Heart right ventricle (tissue), 16 donors: ENCODE measurements at places on chromosomes 4 and X. TPM values are rescaled to one million over a fixed set of nuclear protein-coding genes. Genes with fewer than 3 reads are reported as not detected.

DNA sequence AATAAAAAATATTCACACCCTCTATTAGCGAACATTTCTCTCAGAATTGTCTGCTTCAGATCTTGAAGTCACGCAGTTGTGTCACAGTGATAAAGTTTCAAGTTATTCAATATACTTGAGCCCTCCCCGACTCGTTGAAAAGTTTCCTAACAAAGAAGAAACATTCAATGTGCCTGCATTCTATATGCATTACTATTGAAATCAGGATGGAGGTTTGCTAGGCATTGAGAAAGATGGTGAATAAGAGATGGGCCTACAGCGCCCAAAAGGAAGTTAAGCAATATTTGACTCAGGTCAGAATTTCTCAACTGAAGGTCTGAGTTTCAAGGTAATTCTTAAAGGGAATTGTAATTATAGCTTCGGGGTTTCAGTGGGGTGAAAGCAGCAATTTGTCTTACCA, 6.1 kb downstream of the TCEANC start:
- no peak for DNase-seq

- DNase-seq: no peak
Observed at GRCh38 chrX:1584237-1585011, 7.0 kb upstream of the AKAP17A start.

The IDS gene
- 89.5 TPM for total RNA-seq

DNA sequence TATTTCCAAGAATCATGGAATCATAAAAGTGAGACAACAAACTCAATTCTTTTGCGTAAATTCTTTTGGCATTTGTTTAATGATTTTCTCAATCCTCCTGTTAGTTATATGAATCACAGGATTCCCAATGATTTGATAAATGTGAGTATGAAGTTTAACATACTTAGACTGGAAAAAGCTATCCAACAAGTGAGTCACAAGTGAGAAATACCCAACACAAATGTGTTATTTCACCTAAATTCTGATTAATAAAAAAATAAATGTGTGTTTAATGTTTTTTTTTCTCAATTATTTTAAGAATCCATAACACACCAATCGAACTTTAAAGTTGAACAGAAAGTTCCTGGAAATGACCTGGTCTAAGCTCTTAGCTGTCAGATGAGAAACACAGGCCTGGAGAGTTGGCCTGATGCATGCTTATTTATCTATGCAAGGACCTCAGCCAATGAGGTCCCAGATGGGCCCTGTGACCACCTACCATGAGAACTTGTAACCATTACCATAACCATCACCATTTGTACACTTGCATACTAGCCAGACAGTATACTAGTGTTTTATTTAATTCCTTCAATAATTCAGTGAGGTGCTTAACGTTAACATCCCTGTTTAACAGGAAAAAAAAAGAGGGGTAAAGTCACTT, 386.7 kb downstream of the SPRY1 start:
- no peak for DNase-seq

The TSC22D3 gene
- 56.2 TPM for total RNA-seq

DNA sequence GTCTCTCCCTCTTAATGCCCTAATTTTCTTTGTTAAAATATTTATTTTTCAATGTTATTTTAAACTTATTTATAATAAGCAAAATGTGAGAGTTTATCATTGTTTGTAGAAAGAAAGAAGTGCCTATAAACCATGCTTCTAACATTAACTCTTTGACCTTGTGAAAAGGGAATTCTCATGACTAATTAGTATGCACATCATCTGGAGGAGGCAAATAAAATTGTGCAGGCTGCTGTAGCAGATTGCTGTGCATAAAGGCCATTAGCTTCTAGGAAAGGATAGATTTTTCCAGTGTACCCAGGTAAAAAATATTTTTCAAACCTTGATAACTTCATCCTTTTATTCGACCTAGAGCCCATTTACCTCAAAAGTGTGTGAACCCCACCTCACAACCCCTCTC, 84.6 kb upstream of the GUCY1A1 start:
- no peak for DNase-seq

DNA sequence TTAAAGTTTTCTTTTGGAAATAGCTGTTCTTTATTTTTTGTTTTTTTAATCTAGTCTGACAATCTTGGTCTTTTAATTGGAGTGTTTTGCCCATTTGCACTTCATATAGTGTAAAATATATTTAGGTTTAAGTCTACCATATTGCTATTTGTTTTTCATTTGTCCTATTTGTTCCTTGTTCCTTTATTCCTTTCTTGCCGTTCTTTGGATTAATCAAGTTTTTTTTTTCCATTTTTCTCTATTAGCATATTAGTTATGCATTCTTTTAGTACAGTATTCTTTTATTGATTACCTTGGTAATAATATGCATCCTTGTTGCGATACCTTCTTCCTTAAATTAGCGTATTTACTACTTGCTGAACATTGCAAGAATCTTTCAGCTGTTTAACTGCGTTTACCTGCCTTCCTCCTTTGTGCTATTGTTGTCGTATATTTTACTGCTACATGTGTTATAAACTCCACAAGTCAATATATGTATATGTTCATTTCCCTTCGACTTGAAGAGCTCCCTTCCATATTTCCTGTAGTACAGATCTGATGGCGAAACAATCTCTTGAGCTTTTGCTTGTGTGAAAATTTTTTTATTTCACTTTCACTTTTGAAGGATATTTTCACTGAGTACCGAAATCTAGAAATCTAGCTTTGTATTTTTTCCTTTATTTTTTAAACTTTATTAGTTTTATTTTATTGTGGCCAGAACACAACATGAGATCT, 23.9 kb upstream of the RNF212 start:
- DNase-seq: no peak

- DNase-seq: peak; percentile 86
Observed at GRCh38 chr4:8394061-8394519, 46.4 kb downstream of the ACOX3 start.

DNA sequence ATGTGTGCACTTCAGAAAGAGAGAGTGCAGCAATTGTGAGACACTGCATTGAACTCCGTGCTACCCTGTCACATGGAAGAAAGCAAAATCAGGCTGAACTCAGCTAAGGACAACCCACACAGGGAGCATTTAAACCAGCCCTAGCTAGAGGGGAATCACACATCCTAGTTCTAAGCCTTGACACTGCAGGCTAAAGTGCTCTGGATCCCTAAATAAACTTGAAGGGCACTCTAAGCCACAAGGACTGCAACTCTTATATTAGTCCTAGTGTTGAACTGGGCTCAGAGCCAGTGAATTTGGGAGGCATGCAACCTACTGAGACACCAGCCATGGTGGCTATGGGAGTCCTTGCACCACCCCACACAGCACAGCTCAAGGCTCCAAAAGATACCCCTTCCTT, 311.9 kb downstream of the OPHN1 start:
- DNase-seq: no peak

DNA sequence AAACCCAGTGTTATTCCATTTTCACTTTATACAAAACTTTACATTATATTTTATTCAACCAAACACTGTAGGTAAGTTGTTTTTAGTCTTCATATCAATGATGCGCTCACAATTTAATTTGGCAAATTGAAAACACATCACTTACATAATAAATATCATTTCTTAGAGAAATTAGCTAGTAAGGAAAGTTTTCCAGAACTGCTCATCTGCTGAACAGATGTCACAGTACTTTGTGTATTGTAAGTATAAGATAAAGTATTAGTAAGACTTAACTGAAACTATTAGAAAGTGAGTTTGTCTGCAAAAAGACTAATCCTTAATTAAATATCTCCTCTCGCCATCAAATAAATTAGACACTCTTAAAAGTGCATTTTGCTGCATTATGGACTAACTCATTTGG, 108.7 kb upstream of the PACRGL start:
- DNase-seq: no peak

The DMP1 gene
- not detected for total RNA-seq
